ENCODE measurements at places on chromosomes 6 and 20. TPM values are rescaled to one million over a fixed set of nuclear protein-coding genes. Genes with fewer than 3 reads are reported as not detected.
A peak's percentile ranks its signal among the peaks of the same experiment; 100 is the strongest.

- no peak for DNase-seq
These were observed 29.9 kb downstream of the HS3ST5 start for GRCh38 chr6:114312931-114313330.

DNA sequence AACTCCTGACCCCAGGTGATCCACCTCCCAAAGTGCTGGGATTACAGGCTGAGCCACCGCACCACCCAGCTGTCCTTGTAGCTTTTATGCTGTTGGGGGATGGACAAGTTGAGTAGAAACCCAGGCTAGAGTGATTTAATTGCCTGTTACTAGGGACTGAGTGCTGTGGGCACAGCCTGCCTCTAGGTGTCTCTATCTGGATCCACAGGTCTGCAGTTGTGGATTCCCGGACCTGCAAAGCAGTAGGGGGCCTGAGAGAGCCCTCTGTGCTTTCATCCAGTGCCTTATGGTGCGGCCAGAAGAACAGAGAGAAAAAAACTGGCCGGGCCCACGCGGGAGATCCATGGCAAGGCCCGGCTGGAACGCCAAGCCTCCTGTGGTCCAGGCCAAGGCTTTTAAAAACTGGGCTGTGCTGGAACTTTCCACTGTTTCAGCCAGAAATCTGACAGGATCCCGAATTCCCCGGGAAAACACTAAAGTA is 5.2 kb downstream of the SIRPA start:
- DNase-seq, result peak; percentile 52

DNA sequence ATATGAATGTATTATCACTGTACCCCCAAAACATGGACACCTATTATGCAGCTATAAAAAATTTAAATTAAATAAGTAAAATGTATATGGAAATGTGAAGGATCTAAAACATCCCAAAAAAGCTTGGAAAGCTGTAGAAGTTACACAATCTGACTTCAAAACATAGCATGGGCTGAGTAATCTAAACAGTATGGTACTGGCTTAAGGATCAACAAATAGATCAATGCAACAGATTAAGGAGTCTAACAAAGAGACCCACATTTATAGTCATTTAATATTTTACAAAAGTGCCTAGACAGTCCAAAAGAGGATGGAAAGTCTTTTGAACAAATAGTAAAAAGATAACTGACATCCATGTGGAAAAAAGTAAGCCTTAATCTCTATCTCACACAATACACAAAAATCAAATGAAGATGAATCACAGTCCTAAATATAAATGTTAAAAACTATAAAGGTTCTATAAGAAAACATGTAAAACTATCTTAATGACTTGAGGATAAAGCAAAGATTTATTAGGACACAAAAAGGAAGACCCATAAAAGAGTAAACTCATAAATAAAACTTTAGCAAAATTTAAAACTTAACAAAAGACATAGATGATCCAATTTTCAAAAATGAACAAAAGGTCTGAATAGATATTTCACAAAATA is 46.8 kb downstream of the RANBP9 start:
- DNase-seq, result no peak

GRCh38 chr6:33297956-33298772 is 578 bp downstream of the RGL2 start:
- DNase-seq, result peak; percentile 83

- no peak for DNase-seq
These were observed 21.2 kb upstream of the NHSL1 start for GRCh38 chr6:138520463-138520862.

- DNase-seq, result no peak
These were observed 71.4 kb upstream of the TCF21 start for GRCh38 chr6:133817460-133818047.

- no peak for DNase-seq
These were observed 37.2 kb upstream of the TSPYL1 start for GRCh38 chr6:116316772-116317467.

DNA sequence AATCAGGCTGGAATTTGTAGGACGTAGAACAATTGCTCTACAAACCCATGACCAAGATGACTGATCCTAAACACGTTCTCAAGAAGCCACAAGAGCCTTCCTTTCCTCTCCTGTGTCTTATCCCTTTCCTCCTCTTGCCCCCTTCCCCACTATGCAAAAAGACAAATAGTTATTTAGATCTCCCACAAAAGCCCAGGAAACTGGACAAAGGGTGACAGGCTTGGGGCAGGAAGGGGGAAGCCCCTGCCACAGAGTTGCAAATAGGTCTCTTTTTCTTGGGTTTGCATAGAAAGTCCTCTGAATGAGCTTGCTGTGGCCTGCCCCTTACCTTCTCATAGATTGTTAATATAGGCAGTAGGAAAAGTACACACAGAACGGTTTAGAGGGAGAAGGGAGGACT is 377.1 kb upstream of the BTBD3 start:
- no peak for DNase-seq

DNA sequence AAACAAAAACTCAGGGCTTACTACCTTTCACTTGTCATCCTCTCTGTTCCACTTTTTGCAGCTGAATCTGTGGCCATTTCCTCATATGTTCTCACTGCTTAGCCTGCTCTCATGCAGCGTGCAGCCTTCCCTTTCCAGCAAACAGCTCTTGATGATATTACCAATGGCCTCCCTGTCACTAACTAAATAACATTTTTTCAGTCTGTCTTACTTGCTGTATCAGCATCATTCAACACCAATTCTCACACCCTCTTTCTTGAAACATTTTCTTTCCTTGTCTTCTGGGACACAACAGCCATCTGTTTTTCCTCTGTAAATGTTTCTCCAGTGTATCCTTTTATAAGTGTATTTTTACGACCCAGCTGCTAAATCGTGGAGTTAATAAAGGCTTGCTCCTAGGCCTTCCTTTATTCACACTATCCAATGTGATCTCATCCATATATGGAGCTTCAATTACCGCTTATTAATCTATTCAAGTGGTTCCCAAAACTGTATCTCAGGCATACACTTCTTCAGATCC is 523.6 kb upstream of the RNF217 start:
- DNase-seq, result no peak

DNA sequence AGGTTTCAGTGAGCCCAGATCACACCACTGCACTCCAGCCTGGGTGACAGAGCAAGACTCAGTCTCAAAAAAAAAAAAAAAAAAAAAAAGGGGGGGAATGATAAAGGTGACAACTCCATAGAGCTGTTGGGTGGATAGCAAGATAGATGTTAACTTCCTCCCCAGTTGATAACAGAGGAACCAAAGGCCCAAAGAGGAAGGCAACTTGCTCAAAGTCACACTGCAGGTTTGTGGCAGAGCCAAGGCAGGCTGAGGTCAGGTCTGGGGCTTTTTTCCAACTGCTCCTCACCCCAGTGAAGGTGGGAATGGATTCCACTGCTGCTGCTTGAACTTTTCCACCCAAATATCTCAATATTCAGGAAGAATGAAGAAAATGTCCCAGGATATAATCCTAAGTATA is 26.7 kb downstream of the HCK start:
- DNase-seq, result no peak

GRCh38 chr6:90413396-90413795 is 116.8 kb upstream of the BACH2 start:
- no peak for DNase-seq

DNA sequence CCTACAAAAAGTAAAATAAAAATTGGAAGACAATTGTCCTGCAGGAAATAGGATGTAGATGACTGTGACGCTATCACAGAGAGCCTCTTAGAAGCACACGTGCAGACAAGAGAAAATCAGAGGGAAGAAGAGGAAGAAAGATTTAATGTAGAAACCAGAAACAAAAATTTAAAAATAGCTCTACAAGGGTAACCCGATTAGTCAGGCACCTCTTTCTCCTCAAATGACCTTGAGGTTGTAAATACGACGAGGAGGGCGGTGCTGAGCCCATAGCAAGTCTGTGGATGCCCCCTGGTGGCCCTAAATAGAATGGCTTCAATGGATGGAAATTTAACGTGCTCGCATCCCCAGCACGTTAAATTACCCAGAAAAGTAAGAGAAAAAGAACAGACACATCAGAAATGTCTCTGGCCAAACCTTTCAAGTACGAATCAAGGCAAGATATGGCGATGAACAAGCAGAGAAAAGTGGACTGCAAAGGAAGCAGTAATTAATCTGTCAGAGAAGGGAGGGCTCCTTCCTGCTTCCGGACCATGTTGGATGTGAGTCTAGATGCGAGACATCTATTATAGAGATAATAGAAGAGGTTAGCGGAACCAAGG is 4.2 kb upstream of the PRPH2 start:
- peak; percentile 79 for DNase-seq

DNA sequence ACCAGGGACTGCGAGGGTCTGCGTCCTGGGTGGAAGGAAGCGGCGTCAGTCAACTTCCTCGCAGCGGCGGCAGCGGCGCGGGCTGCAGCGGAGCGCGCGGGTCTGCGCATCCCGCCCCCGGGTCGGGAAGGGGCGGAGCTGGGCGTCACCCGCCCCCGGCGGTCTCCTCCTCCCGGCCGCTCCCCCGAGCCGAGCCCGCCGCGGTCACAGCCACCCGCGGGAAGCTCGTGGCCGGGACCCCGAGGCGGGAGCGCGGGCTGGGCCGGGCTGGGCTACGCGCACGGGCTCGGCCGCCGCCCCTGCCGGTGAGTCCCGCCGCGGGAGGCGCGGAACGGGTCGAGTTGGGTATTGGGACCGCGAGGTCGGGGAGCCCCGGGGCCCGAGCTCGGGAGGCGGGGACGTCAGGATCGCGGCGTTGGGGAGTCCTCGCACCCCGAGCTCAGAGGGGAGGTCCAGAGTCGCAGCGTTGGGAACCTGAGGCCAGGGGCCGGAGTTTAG is at the start of gene PAQR8:
Gene PAQR8 (plus strand): TSS at position 207 of the 498 bp plus-strand sequence. CDS start 41,063 bp downstream, outside the sequence.
- DNase-seq, result peak; percentile 78

- no peak for DNase-seq
These were observed 13.1 kb upstream of the TCP11 start for GRCh38 chr6:35154262-35154661.

- no peak for DNase-seq
These were observed 10.6 kb downstream of the PDYN start for GRCh38 chr20:1983301-1983700.

- no peak for DNase-seq
These were observed 190.2 kb downstream of the COL9A1 start for GRCh38 chr6:70112716-70113115.

GRCh38 chr6:108760126-108761050 is 87.8 kb upstream of the ARMC2 start:
- DNase-seq, result peak; percentile 39

- DNase-seq, result no peak
These were observed 282.7 kb downstream of the NRN1 start for GRCh38 chr6:5723841-5724691.

- no peak for DNase-seq
These were observed 63.5 kb upstream of the TMEM30A start for GRCh38 chr6:75347898-75348610.

DNA sequence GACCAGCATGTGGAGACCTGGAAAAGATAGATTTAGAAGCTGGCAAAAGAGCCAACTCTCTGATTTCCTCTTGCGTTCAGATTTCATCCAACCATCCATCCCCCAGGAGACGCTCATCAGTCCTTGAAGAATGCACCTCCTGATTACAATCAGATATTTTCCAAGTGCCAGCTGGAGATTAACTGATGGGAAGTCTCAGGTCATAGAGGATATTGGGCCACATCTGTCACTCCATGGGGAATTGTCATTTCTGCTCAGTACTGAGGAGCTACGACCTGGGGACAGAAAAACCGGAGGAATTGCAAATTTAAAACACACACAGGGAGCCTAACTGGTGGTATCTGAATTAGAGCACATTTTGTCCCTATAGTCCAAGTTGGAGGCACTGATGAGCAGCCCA is 496.2 kb upstream of the SULF2 start:
- no peak for DNase-seq

GRCh38 chr6:2819978-2820377 is 21.7 kb downstream of the SERPINB1 start:
- DNase-seq, result no peak

- no peak for DNase-seq
These were observed 689.6 kb downstream of the DHX35 start for GRCh38 chr20:39651645-39652325.

Gene BLOC1S5
- total RNA-seq, result 10.1 TPM

Gene ZNF831
- total RNA-seq, result 1.4 TPM

Gene ELOVL4
- total RNA-seq, result 1.4 TPM

Gene PRKN
- total RNA-seq, result 12.1 TPM

Gene GPSM3
- total RNA-seq, result 33.9 TPM

Gene SAMHD1
- total RNA-seq, result 95.4 TPM

Gene C6orf132
- 69.3 TPM for total RNA-seq

Gene SYNDIG1
- 4.6 TPM for total RNA-seq

Gene LEMD2
- total RNA-seq, result 71.0 TPM

Gene OR2B6
- not detected for total RNA-seq

Gene GMPR
- total RNA-seq, result 2.3 TPM

Gene FITM2
- total RNA-seq, result 7.8 TPM

Gene BPIFB4
- total RNA-seq, result not detected

Gene SGK2
- total RNA-seq, result 29.8 TPM

Gene LY6G6C
- total RNA-seq, result not detected

Gene C6orf58
- 0.55 TPM for total RNA-seq

Gene RRAGD
- total RNA-seq, result 14.6 TPM

Gene CLVS2
- total RNA-seq, result 0.18 TPM

Gene TPD52L1
- 54.8 TPM for total RNA-seq

Gene C6orf163
- total RNA-seq, result 7.7 TPM

Gene ISM1
- 8.4 TPM for total RNA-seq

Gene DNAH8
- total RNA-seq, result 0.13 TPM
